Mesothelial cell of epicardium (in vitro differentiated cells): ENCODE measurements at places on chromosomes 3 and 15. TPM values are rescaled to one million over a fixed set of nuclear protein-coding genes. Genes with fewer than 3 reads are reported as not detected.

The GOLGA6D gene
- 0.16 to 0.18 TPM in 2 of 3 replicates, not detected in the other for total RNA-seq

The ZNF501 gene
- 4.0 to 6.2 TPM (median 4.8 TPM) in 3 replicates for total RNA-seq

The EID1 gene
- total RNA-seq: 135 to 146 TPM (median 139 TPM) in 3 replicates

GRCh38 chr3:150754896-150755295, 8.1 kb downstream of the SIAH2 start:
- H3K4me3 ChIP-seq: no peak overlapping the region
- no peaks in the 10 kb centered on the region for H3K4me1 ChIP-seq
- no peak overlapping the region for H3K27ac ChIP-seq
- H3K27me3 ChIP-seq: no peaks in the 10 kb centered on the region
- DNase-seq: no peak

GRCh38 chr15:97866959-97867358, 93.5 kb upstream of the ARRDC4 start:
- H3K36me3 ChIP-seq: no peaks in the 10 kb centered on the region
- DNase-seq: no peak
- no peaks in the 10 kb centered on the region for H3K4me1 ChIP-seq
- no peak overlapping the region for H3K4me3 ChIP-seq
- H3K27ac ChIP-seq: no peak overlapping the region

DNA sequence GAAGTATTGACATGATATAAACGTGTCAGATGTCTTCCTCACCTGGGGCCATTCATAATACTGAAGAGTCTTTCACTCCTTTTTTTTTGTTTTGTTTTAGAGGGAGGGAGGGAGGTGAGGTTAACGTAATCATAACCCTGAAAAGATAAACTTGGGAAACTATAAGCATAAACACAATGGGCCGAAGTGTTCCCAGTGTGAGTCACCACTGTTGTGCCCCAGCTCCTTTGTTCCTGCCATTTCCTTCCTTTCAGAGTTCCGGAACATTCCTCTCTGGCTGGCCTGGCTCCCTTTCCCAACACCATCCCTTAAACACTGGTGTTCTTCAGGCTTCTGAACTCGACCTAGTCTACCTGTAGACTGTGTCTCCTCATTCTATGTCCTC, 18.6 kb downstream of the PLD1 start:
- no peak overlapping the region for H3K4me3 ChIP-seq
- no peak for DNase-seq
- peaks cover 31% of the 10 kb centered on the region for H3K4me1 ChIP-seq
- no peak overlapping the region for H3K27ac ChIP-seq
- no peaks in the 10 kb centered on the region for H3K27me3 ChIP-seq

The PLSCR4 gene
- 9.4 to 10.4 TPM (median 9.9 TPM) in 3 replicates for total RNA-seq
